KG1 (cell line): ENCODE measurements at places on chromosomes 16 and 17.
A peak's percentile ranks its signal among the peaks of the same experiment; 100 is the strongest.

DNA sequence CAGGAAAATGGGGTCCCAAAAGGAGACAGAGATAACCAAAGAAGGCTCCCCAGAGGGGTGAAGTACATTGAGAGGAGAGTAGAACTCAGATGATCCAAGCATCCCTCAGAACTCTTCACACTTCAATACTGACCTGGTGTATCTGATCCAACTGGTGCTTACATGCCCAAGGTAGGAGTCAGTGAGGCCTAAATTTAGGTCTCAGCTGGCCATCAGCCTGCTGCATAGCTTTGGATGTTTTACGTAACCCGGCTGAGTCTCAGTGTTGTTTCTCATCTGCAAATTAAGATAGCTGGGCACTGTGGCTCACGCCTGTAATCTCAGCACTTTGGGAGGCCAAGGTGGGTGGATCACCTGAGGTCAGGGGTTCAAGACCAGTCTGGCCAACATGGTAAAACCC is 11.6 kb upstream of the GOSR2 start:
- no peak for DNase-seq

GRCh38 chr17:69577098-69577497 is 162.6 kb downstream of the MAP2K6 start:
- DNase-seq, result no peak

- DNase-seq, result peak; percentile 19
Measured at GRCh38 chr17:51322390-51323029, 62.2 kb downstream of the UTP18 start.

DNA sequence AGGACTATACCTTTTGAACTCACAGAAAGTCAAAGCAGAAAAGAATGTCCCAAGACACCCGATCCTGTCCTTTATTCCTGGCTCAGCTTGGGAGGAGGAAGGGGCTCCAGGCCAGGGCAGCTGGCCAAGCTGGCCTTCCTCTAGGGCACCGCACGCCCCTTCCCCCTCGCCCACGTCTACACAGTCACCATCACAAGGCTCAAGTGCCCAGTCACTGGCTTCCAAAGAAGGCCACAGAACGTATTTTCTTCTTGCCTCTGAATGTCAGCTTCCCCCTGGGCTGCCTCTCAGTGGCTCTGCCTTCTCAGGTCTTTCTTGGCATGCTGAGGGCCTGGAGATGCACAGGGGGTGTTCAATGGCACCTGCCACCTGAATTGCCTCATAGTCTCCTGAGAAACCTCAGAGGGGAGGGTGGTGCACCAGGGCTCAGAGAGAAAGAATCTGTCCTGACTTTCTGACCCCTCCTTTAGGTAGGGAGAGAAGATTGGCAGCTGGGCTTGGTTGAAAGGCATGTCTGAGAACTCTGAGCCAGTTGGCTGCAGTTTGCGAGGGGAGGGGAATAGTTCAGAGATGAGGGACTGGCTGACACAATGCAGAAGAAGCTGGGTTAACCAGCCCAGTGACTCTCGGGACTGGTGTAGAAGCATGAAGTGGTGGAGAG is 2.1 kb downstream of the DHRS11 start:
- no peak for DNase-seq

DNA sequence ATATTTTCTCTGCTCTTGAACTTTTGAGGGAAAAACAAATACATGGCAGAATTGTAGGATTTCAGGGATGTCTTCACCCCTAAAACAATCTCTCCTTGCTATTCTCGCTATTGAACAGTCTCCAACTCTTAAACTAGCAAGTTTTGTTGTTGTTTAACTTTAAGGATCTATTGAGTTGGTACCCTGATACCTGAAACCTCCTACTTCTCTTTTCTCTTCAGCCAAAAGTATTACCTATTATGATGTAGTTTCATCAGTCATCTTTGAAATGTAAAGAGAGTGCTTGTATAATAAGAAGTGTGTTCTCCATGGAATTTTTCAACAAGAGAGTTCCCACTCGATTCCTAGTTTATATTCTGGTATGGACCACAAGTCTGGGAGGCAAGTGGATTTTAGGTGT is 211.6 kb upstream of the TBX2 start:
- no peak for DNase-seq

DNA sequence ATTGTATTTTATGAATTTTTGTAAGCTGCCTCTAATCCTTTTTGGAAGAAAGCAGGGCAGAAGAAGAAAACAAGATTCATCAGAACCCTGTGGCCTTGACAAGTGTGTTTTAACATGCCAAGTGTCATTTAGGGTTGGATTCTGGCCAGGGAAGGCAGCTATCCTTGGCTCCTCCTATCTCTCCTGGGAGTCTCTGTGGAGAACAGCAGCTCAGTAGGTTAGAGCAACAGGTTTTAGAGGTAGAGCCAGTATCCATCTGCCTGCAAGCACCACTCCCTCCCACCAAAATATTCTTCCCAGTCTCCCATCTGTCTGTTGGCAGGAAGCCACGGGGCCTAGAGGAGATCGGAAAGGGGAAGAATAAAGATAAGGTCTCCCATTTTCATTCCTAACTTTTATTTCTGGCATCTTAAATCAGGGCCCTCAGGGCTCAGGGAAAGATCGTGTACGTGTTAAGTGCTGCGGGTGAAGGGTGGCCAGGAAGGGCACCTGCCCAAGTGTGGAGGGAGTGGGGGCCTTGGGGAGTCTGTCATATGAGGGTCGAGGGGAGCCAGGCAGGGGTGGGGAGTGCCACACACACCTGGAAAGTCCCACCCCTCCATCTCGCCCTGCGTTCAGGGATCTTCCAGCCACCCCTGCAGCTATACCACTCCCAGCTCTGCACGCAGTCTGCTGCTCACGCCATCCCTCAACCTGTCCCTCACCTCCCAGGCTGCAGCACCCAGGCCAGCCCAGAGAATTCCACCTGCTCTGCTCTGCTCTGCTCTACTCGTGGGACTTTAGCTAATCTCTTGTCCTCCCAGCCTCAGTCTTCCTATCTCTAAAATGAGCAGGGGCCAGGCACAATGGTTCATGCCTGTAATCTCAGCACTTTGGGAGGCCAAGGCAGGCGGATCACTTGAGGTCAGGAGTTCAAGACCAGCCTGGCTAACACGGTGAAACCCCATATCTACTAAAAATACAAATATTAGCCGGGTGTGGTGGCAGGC is 17.1 kb upstream of the CPSF4L start:
- no peak for DNase-seq

DNA sequence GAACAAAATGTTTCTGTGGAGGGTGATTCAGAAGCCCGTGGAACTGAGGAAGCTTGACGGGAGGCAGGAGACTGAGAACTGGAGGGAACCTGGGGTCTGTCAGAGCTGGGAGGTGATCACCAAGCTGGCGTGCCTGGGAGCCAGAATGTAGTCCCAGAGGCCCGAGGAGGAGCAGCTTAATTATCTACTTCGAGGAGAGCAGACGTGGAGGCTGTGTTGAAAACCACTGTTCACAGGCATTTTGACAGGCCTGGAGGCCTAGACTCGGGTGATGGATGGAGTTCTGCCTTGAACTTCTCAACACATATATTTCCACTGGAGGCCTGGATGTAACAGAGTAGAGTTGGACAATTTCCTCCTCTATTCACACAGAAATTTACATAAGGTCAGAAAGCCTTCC is 177.7 kb upstream of the SALL1 start:
- DNase-seq, result no peak
